ENCODE measurements at places on chromosomes 11 and 22. TPM values are rescaled to one million over a fixed set of nuclear protein-coding genes. Genes with fewer than 3 reads are reported as not detected.

The OR51E1 gene
- 0.33 TPM for total RNA-seq

The TEX54 gene
- not detected for total RNA-seq

- no peak for DNase-seq
Measured at GRCh38 chr11:37503411-37504059, 905.5 kb upstream of the RAG2 start.

- DNase-seq, result peak; percentile 32
Measured at GRCh38 chr11:119932828-119933562, 204.0 kb upstream of the NECTIN1 start.

- no peak for DNase-seq
Measured at GRCh38 chr11:59012398-59013265, 73.3 kb downstream of the GLYATL1 start.

- no peak for DNase-seq
Measured at GRCh38 chr11:112958670-112959069, 2.5 kb upstream of the NCAM1 start.

DNA sequence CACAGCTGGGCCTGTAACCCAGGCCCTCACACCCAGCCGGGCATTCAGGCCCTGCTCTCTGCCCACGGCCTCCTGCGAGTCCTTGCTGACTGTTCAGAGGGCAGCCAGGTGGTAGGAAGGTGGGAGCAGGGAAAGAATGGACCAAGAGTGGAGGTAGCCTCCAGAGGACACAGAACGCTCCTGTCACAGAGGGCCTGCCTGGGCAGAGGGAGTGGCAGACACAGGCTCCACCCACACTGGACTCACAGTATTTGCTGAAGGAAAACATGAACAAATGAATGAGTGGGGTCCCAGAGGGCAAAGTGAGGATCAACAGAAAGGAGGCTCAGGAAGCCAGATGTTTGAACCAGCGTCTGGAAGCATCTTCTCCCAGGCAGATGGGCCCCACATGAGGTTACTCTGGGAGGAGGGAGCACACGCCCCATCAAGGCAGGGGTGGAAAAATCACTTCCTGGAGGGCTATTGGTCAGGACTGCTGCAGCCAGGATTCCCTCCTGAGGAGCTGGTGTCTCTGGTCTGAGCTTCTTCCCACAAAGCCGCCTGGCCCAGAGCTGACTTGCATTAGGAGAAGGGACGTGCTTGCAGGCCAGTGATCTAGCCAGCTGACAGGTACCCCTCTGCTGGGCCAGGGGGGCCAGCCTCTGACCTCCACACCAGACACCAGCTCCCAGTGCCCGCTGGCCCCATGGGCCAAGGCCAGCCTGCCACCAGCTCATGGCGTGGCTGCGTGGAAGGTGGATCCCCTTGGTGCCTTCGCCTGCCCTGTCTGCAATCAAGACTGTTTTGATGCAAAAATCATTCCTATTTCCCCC lies 84.0 kb downstream of the THAP12 start:
- no peak for DNase-seq

DNA sequence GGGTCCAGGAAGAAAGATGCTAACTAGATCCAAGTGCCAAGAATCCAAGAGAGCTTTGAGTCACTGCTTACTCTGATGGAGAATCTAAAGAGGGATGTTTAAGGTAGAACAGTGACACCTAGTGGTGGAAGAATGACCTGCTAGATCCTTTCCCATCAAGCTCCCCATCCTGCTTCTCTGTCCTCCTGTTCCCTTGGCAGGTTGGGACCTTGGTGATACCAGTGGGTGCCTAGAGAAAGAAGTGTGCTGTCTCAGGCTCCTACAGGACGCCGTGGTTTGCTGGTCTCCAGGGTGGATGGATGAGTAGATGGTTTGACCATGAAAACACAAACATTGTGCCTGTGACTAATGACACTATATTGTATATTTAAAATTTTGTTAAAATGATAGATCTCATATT lies 383.7 kb downstream of the TMEM135 start:
- DNase-seq, result no peak

- no peak for DNase-seq
Measured at GRCh38 chr11:40054631-40055030, 1404.8 kb downstream of the LRRC4C start.

The NAALADL1 gene
- total RNA-seq, result 45.7 TPM

DNA sequence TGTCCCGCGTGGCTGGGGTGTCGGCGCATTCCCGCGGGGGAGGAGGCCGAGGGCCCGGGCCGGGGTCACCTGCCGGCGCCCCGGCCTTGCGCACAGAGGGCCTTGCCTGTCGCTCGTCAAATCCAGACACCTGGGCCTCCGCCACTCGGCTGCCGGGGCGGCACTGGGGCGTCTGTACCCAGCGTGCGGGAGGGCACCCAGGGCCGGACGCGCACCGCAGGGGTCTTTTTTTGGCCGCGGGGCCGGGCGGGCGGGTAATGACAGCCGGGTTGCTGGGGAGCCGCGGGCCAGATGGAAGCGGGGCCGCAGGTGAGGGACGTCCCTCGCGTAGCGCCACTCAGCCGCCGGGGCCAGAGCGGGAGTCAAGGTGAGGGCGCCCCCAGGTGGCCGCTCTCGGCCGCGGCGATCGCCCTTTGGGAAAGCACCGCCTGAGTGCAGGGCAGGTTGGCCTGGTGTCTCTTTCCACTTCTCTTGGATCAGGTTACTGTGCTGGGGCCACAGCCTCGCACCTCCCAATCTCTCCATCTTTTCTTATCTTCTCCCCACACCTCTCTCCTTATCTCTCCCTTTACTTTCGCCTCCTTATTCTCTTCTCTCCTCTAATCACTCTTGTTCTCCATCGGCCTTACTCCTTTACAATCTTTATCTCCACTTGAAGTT lies 3.5 kb downstream of the PHLDB1 start:
- DNase-seq, result peak; percentile 92

GRCh38 chr11:108324587-108324986 lies 101.7 kb downstream of the ATM start:
- no peak for DNase-seq

DNA sequence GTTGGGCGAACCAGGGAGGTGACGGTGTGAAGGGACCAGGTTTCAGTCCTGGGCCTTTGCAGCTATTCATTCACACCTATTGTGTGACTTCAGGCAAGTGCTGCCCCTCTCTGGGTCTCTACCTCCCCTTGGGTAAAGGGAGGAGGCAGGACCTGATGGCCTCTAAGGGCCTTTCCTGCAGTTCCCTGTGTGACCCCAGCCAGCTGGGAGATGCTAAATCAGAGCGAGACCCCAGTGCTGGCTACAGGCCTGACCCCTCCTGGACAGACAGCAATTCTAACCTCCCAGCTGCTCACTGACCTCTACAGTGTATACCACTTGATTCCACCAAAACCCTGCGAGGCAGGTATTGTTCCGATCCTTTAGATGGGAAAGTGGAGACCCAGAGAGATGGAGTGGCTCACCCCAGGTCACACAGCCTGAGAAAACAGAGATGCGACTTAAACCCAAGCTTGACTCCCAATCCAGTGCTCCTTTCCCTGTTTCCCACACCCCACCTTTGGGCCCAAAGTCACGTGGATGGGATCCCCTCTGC lies 6.2 kb downstream of the MAFF start:
- DNase-seq, result no peak

The CARD18 gene
- total RNA-seq, result not detected

DNA sequence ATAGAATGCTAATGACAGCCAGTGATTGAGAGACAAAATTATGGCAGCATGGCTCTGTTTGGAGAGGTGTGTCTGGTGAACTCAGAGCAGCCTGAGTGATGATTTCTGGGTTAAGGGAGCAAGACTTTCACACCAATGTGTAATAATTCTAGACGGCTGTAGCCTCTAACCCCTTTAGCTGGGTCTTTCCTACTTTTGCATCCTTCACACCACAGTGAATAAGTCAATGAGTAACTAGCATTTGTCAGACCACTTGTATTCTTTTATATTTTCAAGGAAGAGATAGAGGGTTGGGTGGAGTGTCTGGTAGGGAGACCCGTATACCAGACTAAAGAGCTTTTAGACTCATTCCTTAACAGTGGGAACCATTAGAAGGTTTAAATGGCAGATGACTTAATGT lies 50.4 kb downstream of the ATXN10 start:
- DNase-seq, result no peak

- no peak for DNase-seq
Measured at GRCh38 chr11:105162506-105162905, 22.9 kb upstream of the CARD18 start.

DNA sequence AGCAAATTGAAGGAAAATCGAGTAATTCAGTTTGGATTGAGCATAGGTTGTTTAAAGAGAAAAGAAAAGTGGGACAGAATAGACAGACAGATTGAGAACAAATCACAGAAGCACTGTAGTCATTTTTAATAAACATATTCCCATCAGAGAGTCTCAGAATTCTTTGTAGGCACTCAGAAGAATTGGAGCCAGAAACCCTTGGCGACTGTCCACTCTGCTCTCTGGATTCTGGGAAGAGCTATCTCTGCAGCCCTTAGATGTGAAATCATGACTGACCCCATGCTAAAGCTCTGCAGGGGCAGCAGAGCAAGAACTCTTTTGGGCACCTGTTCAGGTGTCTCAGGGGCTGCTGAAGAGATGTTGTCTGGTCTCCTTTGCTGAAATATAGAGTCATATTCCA lies 223.7 kb upstream of the KIRREL3 start:
- DNase-seq, result no peak

DNA sequence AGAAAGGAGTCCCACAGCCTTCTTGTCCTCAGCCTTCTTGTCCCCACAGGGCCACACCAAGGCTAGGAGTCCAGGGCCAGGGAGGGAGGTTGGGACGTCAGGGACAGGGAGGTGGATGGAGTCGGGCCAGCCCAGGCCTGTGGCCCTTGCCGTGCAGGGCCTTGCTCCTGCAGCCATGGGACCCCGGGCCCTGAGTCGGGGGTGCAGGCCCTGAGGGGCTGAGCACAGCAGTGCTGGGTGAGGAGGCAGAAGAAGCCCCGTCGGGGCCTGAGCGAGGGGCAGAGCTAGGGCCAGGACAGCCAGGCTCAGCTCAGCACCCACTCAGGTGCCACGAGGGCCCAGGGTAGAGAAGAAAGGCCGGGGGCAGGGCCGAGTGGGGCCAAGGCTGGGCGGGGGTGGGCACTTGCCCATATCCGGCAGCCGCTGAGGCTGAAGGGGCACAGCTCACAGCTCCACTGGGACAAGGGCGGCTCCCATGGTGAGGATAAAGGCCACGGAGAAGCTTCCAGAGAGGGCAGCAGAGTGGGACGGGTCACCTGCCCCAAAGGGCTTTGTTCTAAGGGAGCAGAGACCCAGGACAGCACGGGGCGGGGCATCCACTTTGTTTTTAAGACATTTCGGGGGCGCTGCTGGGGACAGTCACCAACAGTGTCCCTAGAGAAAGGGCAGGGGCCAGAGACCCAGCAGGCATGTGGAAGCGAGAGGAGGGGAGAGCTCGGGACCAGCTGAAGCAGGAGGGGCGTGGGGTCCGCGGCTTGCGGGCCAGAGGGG lies 3.6 kb downstream of the MLC1 start:
- DNase-seq, result no peak

DNA sequence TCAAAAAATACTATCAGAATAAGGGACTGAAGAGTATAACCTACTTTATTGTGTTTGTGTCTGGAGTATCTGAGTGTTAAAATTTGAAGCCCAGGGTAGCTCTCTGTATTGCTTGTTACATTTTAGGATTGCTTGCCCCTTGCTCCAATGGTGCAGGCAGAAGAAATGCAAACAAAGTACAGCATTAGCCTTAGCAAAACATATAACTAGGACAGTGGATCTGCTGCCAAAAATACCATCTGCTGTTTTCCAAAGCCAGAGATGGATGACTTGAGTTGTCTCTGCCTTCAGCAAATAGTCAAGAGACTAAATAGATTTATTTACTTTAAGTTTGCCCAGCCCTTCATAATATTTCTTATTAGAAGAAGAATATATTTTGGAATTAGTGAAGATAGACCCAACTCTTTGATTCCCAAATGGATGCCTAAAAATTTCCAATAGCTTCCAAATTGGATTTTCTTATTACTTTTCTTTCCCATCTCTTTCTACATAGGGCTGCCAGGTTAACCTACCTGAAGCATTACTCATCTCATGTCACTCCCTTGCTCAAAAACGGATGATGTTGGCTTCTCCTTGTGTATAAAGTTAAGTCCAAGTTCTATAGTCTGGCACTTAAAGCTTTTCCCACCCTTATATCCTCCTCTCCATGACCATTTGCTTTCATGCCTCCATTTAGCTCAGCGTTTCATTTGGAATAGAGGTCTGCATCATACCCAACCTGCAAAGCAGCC lies 66.3 kb downstream of the LDLRAD3 start:
- no peak for DNase-seq

DNA sequence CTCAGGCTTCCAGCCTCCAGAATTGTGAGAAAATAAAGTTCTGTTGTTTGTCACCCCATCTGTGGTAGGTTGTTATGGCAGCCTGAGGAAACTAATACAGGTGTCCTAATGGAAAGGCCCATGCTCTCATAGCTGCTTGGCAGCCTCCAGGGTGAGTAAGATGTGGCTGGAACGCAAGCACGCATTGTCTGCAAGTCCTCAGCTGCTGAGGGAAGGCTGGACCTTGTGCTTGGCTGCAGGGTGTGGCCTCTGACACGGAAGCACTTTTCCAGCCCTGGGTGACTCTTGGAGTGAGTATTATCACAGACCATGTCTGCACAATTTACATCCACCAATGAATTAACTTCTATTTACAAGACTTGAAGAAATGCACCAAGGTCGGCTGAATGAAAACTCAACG lies 44.4 kb upstream of the BARX2 start:
- DNase-seq, result no peak

- no peak for DNase-seq
Measured at GRCh38 chr11:47724041-47724729, 9.0 kb upstream of the AGBL2 start.

DNA sequence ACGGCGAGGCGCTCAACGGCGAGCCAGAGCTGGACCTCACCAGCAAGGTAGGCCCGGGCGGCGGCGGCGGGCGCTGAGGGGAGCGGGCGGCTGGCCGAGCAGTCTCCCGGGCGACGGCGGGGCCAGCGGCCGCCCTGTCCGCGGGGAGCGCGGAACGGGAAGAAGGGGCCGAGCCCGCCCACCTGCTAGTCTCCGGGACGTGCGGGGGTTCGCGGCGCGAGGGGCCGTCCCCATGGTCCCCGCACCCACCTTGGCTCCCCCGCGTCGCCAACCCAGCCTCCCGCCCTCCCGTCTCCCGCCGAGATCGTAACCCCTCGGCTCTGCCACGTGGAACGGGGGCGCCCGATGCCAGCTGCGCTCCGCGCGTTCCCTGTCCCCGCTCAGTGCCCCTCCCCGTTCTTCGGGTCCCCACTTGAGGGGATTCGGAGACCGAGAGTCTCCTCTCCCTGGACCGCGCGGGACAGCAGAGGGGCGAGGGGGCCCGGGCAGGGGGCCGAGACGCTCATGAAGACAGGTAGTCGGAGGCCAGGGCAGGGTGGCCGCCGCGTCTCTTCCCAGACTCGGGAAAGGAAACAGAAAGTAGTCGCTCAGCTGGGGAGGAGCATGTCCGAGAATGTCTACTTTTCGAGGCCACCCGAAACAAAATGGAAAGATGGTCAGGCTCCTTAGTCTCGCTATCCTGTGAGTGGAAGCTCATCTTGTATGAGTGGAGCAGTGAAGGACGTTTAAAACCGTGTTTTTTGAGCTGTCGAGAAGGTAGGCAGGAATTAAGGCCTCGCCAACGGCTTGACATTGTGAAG lies 557 bp downstream of the GTPBP1 start:
- peak; percentile 78 for DNase-seq

- DNase-seq, result peak; percentile 48
Measured at GRCh38 chr11:120137611-120138521, at the start of gene TRIM29. Gene TRIM29, minus strand, starts transcription at chr11:120138113. Its CDS starts 82 bp downstream, at chr11:120138031.

The KDM4E gene
- total RNA-seq, result not detected

GRCh38 chr11:2218031-2218633 lies 46.5 kb upstream of the TH start:
- DNase-seq, result peak; percentile 26

The SEC14L6 gene
- total RNA-seq, result 4.3 TPM
